ENCODE measurements at places on chromosomes 5 and 9.
A peak's percentile ranks its signal among the peaks of the same experiment; 100 is the strongest.

DNA sequence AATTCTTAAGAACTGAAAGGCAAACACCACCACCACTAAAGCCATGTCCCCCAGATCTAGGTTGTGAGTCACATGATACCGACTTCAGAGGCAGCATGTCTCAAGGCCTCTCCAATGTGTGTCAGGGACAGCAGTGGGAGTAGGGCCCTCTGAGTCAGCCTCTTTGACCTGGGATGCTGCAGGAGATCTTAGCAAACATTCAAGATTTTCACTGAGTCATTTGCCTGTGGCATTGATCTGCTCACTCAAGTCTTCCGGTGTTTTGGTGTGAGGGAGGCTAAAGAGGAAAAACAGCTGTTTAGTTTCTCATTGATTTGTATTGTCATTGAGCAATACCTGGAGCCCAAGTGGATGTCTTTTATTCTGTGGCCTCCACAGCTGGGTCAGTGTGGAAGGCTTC, 36.1 kb downstream of the TMC1 start:
- peak; percentile 100 for DNase-seq

DNA sequence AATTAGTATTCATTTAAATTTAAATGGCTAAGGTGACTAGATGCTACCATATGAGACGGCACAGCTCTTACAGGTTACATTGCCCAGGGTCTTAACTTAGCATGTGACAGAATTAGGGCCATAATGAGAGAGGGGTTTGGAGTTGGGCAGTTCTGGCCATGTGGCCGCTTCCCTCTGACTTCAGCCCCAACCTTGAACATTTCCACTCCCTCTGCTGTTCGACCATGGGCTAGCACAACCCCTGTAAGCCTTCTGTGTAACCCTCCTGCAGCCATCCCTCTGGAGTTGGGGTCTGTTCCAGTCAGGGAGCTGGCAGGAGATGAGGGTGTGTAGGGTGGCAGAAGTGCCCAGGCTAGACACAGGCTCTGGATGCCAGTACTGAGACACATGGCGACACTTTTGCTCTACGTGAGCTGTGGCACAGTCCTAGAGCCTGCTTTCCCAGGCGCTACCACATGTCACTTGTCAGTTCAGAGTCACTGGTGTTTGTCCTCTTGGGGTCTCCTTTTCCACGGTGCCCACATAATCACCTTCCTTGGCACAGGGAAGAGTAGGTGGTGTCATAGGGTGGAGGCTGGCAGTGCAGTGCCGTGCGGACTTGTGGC, 128.7 kb upstream of the PITX1 start:
- DNase-seq, result no peak

DNA sequence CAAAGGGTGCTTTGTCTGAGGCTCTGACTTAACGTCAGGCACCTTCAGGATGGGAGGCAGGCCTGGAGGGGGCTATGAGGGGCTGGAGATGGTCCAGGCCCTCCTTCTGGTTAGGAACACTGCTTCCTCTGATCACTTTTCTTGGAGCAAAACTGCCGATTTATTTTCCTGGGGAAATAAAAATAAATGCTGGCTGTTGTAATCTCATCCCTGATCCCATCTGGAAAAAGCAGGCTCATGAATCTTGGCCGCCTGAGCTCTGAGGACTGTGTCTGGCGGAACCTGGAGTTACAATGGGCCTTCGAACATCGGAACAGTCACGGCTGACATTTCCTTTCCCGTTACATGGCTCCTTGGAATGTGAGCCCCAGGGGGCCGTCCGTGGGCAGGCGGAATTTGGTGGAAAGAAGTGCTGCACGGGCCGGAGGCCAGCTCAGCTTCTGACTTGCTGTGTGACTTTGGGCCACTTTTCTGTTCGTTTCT, 157.8 kb downstream of the RGS3 start:
- DNase-seq, result no peak

DNA sequence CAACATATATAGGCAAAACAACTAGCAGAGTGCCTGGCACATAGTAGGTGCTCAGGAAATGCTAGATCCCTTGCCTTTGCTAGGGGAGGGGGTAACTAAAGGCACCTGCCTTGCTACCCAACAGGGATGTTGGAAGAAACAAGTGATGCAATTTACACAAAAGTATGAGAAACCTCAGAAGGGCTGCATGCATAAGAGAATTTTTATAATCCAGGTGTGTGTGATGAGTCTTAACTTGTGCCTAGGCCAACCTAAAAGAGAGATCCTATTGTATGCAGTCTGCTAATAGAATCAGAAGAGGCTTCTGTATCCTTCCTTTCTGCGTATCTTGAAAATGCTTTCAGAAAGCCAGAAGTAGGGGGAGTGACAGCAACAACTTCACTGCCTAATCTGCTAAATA, 135.9 kb downstream of the SLIT3 start:
- peak; percentile 48 for DNase-seq

GRCh38 chr9:10062629-10063395, 550.0 kb downstream of the PTPRD start:
- peak; percentile 89 for DNase-seq

DNA sequence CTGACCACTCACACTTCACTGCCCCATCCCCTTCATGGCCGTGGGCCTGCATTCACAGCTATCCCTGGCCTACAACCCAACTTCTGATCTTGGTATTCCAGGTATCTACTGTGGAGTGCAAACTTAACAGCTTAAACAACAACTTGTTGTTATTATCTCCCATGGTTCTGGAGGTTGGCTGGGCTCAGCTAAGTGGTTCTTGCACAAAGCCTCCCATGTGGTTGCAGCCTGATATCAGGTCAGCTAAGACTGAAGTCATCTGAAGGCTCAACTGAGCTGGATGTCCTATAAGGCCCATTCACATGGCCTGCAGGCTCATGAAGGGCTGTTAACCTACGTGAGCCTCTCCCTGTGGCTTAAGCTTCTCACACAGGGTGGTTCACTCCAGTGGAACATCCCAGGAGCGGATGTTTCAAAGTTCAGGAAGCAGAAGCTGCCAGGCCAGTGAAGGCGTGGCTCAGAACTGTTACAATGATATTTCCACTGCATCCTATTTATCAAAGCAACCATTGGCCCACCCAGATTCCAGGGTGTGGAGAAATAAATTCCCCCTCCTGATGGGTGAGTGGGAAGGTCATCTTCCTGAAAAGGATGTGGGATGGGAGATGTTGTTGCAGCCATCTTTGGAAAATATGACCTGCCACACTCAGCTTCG, 30.0 kb upstream of the TRIO start:
- no peak for DNase-seq

GRCh38 chr5:125778791-125779190, 644.4 kb upstream of the GRAMD2B start:
- no peak for DNase-seq

- DNase-seq, result no peak
Observed at GRCh38 chr9:136654820-136655535, 7.7 kb upstream of the EGFL7 start.

- DNase-seq, result no peak
Observed at GRCh38 chr5:65292196-65292595, 189.5 kb downstream of the ADAMTS6 start.

DNA sequence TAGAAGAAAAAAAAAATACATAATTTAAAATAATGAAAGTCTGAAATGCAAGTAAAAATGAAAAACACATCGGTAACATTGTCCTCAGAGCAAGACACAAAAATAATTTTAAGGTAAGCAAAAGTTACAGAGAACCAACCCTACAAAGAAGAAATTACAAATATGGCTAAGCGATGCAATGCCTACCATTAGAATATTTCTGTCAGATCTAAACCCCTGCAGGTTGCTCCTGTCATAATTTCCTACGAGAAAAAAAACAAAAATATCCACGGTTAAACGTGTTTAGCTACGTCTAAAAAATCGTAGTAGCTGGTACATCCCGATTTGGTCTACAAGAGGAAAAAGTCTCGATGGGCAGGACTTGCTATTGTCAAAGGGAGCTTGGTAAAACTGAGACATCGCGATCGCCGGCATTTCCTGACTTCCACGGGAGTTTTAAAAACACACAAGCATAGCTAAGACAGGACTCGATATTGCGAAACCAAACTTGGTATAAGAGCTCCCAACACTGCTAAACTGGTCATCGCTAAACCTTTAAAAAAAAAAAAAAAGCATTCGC, 1.1 kb upstream of the ANXA2R start:
- no peak for DNase-seq

DNA sequence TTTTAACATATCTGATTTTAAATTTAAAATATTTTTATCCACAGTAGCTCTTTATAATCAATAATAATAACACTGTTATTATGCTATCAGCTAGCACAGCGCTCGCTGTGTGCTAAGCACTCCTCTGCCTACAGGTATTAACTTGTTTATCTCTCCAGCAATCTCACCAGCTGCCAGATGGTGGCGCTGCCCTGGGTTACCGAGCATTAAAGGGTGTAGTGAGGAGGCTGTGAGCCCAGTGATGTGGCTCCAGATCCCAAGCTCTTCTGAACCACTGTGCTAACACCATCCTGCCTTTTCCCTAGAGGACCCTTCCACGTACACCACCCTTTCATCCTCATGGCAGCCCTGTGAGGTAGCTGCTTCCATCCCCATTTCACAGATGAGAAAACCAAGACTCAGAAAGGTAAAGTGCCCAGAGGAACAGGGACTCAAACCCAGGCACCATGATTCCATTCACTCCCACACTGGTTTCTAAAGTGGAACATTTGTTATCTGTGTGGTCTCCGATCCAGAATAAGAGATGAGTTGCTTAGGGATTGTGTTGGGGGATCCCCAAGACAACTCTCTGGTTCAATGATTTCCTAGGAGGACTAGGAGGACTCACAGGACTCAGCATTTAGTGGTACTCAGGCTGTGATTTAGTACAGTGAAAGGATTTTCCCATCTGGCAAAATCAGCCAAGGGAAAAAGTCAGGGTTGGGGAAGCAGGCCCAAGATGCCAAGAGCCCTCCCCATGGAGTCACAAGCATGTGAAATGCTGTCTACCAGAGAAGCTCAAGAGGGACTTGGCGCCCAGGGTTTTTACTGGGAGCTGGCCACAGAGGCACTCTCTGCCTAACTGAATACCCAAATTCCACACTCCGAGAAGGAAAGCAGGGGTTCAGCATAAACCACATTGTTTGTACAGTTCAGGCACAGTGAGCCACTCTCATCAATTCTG, 7.0 kb downstream of the IGFBPL1 start:
- peak; percentile 34 for DNase-seq

GRCh38 chr9:13264788-13265187, 14.7 kb downstream of the MPDZ start:
- DNase-seq, result no peak

DNA sequence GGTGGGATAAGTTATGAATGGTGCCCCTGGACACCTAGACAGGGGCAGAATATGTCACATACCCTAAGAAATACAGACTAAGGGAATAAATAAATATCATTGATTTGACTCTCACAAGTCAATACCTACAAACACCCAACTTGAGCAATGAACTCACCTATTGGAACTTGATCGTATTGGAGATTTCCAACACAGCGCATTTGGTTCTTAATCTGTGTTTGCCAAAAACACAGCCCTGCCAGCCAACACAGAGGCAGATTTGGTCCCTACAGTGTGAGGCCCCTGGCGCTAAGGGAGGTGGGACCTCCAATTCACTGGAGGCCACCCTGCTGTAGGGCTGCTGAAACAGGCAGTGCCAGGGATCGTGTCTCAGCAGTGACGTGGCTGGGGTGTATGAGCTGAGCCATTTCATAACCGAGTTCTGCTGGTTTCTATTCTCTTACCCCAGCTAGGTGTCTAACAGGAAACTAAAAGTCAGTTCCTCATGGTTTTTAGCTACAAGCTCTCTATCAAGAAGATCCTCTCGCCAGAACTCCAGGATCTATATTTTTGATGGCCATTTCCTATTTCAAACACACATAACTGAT, 84.5 kb downstream of the SLC1A1 start:
- no peak for DNase-seq

GRCh38 chr9:91119142-91119541, 242.6 kb downstream of the AUH start:
- peak; percentile 92 for DNase-seq

GRCh38 chr5:81788329-81788728, 37.4 kb upstream of the SSBP2 start:
- DNase-seq, result no peak

DNA sequence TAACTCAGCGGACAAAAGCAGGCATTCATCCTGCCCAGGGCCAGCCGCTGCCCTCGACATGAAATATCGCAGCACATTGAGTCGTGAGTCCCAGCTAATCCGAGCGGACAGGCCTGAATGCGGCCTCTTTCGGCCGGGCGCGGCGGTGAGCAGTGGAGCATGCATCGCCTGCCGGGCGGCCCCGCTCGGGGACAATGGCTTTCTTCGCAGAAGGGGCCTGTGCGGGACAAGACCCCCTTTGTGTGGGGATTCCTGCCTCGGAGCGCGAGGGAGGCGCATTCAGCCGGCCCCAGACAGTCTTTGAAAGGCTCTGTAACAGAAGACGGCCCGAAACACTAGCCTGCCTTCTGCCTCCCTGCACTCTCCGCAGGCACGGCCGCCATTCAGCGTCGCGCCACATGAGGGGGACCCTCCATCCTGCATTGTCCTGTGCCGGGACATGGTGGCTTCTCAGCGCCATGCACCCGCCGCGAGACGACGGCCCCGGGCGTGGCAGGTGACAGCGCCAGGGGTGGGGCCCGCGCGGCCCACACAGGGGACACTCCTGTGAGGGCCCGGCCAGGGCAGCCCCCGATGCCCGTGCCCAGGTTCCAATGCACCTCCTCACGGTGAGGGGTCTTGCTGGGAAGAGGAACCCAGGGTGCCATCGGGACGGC, 52.0 kb downstream of the EXD3 start:
- no peak for DNase-seq

DNA sequence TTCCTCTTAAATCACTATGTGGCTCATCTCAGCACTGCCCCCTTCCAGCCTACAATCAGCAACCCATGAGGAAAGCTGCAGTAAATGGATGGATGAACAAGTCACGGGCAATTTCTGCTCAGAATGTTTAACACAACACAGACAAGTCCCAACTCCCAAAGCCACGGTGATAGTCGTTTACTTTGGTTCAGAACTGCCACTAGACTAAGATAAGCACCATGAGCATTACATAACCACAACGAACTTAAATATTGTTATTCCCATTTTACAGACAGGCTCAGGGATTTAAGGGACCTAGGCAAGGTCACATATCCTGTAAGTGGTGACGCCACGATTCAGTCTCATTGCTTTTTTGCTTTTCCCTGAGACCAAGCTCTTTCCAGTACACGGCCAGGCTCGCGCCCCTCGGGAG, 2.0 kb upstream of the SMIM27 start:
- DNase-seq, result peak; percentile 30

DNA sequence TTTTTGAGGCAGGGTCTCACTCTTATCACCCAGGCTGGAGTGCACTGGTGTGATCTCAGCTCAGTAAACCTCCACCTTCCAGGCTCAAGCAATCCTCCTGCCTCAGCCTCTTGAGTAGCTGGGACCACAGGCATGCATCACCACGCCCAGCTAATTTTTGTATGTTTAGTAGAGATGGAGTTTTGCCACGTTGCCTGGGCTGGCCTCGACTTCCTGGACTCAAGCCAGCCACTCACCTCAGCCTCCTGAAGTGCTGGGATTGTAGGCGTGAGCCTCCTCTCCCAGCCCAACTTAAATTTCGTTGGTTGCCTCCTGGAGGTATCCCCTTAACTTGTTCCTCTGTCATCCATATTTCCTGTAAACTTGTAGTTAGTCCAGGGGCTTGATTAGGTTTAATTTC, 47.2 kb downstream of the RAB24 start:
- peak; percentile 49 for DNase-seq

- DNase-seq, result no peak
Observed at GRCh38 chr5:155665361-155665760, 651.8 kb downstream of the KIF4B start.

Measured in bronchial epithelial cell (primary cell).